Hepatocyte (in vitro differentiated cells): ENCODE measurements at places on chromosomes 16 and 17. TPM values are rescaled to one million over a fixed set of nuclear protein-coding genes. Genes with fewer than 3 reads are reported as not detected.

- no peaks in the 10 kb centered on the region for H3K27me3 ChIP-seq
- no peak overlapping the region for H3K27ac ChIP-seq
- H3K4me3 ChIP-seq, result no peak overlapping the region
- H3K4me1 ChIP-seq, result no peaks in the 10 kb centered on the region
- no peaks in the 10 kb centered on the region for H3K36me3 ChIP-seq
- DNase-seq, result no peak
Measured at GRCh38 chr17:18076936-18077335, 10.8 kb upstream of the DRG2 start.

GDPD1 gene
- 5.0 and 5.3 TPM in 2 replicates for total RNA-seq

- H3K27ac ChIP-seq, result no peak overlapping the region
- no peaks in the 10 kb centered on the region for H3K27me3 ChIP-seq
- no peak for DNase-seq
Measured at GRCh38 chr16:28504707-28505404, 1.8 kb downstream of the IL27 start.

- no peaks in the 10 kb centered on the region for H3K36me3 ChIP-seq
- H3K4me1 ChIP-seq, result peaks cover 20% of the 10 kb centered on the region
- H3K4me3 ChIP-seq, result no peak overlapping the region
- DNase-seq, result no peak
- H3K27ac ChIP-seq, result peak overlapping the region; percentile 15
Measured at GRCh38 chr17:43628089-43628650, 33.6 kb downstream of the MEOX1 start.

GRCh38 chr17:57567251-57567650 lies 177.8 kb downstream of the CCDC182 start:
- DNase-seq, result no peak
- H3K36me3 ChIP-seq, result no peaks in the 10 kb centered on the region
- no peak overlapping the region for H3K27ac ChIP-seq
- peaks cover 8% of the 10 kb centered on the region for H3K4me1 ChIP-seq

DNA sequence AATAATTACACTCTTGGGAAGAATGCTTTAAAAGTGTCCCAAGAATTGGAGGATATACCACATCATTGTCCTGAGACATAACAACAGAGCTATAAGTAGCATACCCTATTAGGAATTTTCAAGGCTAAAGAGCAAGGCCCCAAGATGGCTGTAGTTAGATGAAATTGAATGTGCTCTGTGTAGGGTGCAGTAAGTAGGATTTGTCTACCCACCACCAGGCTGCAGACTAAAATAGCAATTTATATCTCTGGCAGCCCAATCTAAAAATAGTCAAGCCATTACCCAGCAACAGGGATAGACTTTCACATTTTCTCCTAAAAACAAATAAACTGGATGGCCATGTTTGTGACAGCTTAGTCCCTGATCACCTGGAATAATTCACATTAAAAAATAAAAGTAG lies 5.6 kb downstream of the MMD start:
- no peaks in the 10 kb centered on the region for H3K36me3 ChIP-seq
- H3K27ac ChIP-seq, result no peak overlapping the region
- DNase-seq, result no peak
- H3K27me3 ChIP-seq, result no peaks in the 10 kb centered on the region
- peaks cover 6% of the 10 kb centered on the region for H3K4me1 ChIP-seq

- H3K27me3 ChIP-seq, result no peaks in the 10 kb centered on the region
- peak overlapping the region; percentile 93 for H3K27ac ChIP-seq
- peak; percentile 44 for DNase-seq
Measured at GRCh38 chr16:74297145-74297665, 591 bp downstream of the PSMD7 start.

DNA sequence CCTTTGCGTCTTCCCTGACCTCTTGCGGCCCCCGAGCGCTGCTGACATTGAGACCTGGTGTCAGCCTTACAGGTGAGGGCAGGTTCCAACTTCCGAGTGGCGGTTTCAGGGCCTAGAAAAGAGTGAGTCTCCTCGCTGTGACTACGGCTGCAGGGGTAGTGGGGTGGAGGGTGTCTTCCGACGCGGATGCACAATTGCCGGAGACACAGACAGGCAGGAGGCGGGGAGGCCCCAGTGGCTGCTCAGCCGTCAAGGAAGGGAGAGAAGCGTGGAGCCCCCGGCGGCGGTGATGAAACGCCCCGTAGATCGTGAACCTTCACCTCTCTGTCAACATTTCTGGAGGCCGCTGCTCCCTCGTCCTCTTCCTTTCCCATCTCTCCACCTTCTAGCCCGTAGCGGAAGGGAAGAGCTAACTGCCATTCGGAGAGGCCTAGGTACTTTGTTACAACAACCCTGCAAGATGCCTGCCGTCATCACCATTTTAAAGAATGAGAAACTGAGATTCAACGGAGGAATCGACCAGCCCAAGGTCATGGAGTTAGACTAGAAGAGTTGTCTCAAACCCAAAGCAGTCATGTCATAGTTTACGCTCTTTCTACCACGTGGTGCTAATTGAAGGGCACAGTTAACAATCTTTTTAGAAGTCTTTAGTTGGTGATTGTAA lies 485 bp downstream of the DNAJA3 start:
- H3K27me3 ChIP-seq, result no peaks in the 10 kb centered on the region
- DNase-seq, result peak; percentile 67
- peak overlapping the region; percentile 74 for H3K4me3 ChIP-seq

GRCh38 chr17:40540448-40540847 lies 24.8 kb downstream of the CCR7 start:
- peak overlapping the region; percentile 91 for H3K27ac ChIP-seq
- no peaks in the 10 kb centered on the region for H3K36me3 ChIP-seq
- H3K27me3 ChIP-seq, result no peaks in the 10 kb centered on the region
- peaks cover 42% of the 10 kb centered on the region for H3K4me1 ChIP-seq

MPV17L gene
- total RNA-seq, result 2.1 and 2.6 TPM in 2 replicates
